Small intestine (tissue), 16 donors: ENCODE measurements at places on chromosomes 1 and 21.
A peak's percentile ranks its signal among the peaks of the same experiment; 100 is the strongest.

GRCh38 chr21:44836666-44837471 is 19.0 kb upstream of the SUMO3 start:
- peak; percentile 89 for DNase-seq

GRCh38 chr1:17912491-17912890 is 157.4 kb downstream of the ACTL8 start:
- DNase-seq, result no peak

- DNase-seq, result no peak
Measured at GRCh38 chr1:202349206-202349928, 868 bp downstream of the PPP1R12B start.

DNA sequence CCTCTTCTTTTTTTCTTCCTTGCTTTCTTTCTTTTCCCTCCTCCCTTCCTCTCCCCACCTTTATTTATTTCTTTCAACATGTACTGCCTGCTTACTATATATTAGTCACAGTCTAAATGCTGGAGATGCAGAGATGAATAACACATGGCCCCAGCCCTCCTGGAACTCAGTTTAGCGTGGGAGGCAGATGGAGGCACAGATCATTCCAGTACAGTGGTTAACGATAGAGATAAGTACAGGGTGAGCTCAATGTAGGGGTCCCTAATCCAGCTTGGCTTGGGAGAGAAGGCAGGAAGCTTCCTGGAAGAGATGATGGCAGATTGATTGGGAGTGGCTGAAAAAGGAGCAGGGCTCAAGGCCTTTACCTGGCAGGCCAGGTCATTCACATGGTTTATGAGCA is 55.6 kb upstream of the PPP2R5A start:
- DNase-seq, result no peak

- DNase-seq, result no peak
Measured at GRCh38 chr1:227782226-227782625, 33.2 kb upstream of the PRSS38 start.

- DNase-seq, result no peak
Measured at GRCh38 chr1:175788586-175789252, 45.3 kb upstream of the TNR start.

GRCh38 chr1:155941845-155942531 is 550 bp downstream of the RXFP4 start:
- DNase-seq, result no peak

- DNase-seq, result no peak
Measured at GRCh38 chr1:101346419-101346818, 109.6 kb downstream of the S1PR1 start.

DNA sequence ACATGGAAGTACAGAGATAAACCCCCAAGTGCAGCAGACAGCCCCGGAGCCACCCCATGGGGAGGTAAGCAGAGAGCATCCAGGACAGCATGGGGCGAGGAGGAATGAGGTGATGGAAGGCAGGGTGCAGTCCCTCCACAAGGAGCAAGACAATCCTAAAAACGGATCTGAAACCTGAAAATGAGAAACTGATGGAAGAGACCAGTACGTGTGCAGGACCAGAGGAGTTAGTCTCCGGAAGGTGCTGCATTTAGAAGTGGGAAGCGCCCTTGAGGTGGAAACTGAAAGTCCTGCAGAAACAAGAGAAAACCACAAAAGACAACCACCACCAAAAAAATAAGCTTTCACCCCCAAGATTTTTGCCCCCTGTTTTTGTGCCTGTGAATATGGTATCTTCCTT is 17.4 kb upstream of the DDOST start:
- DNase-seq, result no peak

- DNase-seq, result no peak
Measured at GRCh38 chr1:87765681-87766070, 437.0 kb downstream of the LMO4 start.

- DNase-seq, result no peak
Measured at GRCh38 chr1:207021876-207022596, 10.5 kb downstream of the C1orf116 start.

- no peak for DNase-seq
Measured at GRCh38 chr1:46603481-46603857, 599 bp downstream of the MKNK1 start.

GRCh38 chr1:36542962-36543515 is 60.3 kb upstream of the CSF3R start:
- no peak for DNase-seq

DNA sequence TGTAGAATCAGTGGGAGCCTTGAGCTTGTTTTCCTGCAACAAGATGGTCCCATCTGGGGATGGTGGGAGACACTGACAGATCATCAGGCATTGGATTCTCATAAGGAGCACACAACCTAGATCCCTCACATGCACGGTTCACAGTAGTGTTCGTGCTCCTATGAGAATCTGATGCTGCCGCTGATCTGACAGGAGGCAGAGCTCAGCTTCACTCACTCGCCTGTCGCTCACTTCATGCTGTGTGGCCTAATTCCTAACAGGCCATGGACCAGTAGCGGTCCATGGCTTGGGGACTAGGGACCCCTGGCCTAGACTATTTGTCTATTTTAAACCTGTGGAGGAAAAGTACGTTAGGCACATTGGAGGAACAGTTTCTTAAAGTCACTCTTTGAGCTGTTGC is 140.0 kb downstream of the EDEM3 start:
- DNase-seq, result no peak

DNA sequence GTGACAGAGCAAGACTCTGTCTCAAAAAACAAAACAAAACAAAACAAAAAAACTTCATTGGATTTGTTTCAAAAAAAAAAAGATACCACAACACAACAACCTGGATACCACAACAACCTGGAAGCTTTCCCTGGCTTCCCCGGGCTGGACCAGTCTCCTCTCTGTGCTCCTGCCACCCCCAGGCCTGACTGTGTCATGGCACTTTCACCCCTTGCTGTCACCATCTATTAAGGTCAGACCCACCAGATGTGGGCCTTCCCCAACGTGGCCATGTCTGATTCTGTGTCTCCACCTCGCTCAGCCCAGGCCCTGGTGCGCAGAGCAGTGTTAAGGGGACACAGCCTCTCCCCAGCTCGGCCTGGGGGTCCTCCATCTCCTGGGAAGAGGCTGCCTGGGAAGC is 28.3 kb upstream of the ACOT11 start:
- DNase-seq, result peak; percentile 14

DNA sequence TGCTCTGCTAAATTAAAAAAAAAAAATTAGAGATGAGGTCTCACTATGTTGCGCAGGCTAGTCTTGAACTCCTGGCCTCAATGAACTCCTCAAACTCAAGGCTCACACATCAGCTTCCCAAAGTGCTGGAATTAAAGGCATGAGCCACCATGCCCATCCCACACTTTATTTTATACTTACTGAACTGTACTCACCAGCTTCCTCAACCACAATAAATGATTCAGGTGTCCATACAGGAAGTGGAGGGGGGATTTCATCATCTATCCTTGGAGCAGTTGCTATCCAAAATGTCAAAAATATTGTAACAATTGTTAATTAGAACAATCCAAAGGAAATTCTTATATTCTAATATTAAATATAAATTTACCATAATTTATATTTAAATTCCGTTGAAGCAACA is 22.4 kb upstream of the RSBN1 start:
- DNase-seq, result no peak

GRCh38 chr1:57013522-57013921 is 47.7 kb upstream of the C8B start:
- no peak for DNase-seq

GRCh38 chr1:198935306-198935921 is 296.6 kb downstream of the PTPRC start:
- DNase-seq, result peak; percentile 7

DNA sequence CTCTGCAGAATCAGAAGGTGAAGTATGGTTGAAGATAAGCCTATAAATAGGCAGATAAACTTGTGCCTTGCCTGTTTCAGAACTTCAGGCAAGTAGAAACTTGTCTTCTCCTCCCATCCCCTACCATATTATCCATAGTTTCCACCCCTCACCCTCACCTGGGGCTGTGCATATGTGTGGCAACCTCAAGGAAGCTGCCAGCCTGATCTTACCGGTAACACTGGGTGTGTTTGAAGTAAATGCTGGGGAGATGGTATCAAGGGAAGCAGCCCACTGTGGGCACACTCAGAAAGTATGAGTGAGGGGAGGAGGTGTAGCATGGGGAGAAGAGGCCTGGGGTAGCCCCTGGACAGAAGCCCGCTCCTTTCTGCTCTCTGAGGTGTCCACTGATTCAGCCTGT is 14.5 kb downstream of the VANGL2 start:
- DNase-seq, result no peak

DNA sequence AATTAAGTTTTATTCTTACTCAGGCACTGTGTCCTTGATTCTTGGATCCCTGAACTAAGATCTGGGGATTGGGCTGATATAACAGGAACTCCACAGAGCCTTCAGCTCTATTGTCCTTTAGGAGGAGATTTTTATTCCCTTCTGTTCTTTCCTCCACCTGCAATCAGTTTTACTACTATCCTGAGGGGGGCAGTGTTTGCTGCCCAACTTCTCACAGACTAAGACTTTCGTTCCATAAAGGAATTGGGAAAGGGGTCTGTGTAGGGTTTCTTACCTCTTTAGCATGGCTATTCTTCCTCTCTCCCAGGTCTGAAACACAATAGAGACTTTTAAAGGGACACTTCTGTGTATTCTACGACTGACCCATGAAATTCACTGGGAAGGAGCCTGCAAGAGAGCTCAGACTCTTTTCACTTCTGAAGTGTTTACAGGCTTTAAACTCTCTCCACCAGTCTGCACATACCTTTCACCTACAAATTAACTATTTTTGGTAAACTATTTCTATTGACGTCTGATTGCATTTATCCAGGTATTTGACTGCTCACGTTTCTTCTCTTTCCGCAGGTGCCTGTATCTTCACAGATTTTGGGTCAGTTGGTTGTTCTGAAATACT is 103.3 kb upstream of the DEPDC1 start:
- no peak for DNase-seq

GRCh38 chr1:193700710-193701355 is 514.4 kb upstream of the B3GALT2 start:
- no peak for DNase-seq

- no peak for DNase-seq
Measured at GRCh38 chr21:15005391-15005790, 59.4 kb downstream of the NRIP1 start.

GRCh38 chr1:167516404-167517388 is 1.6 kb downstream of the CD247 start:
- no peak for DNase-seq

DNA sequence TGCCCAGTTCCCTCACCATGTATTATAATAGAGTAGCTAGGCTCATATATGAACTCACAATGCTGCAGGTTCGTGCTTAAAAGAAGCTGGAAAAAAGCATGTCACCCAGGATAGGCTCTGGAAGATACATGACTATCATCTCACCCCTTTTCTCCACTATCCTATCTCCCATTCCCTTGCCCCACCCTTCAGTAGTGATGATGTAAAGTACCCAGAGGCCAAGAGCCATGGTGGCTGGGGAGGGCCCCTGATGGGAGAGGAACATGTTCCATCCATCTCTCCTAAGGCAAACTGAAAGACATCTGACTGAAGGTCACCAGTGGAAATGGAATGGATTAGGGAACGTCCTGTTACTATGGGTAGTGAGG is 20.3 kb upstream of the RBBP5 start:
- DNase-seq, result no peak

GRCh38 chr1:244010191-244010590 is 40.9 kb upstream of the ZBTB18 start:
- no peak for DNase-seq

DNA sequence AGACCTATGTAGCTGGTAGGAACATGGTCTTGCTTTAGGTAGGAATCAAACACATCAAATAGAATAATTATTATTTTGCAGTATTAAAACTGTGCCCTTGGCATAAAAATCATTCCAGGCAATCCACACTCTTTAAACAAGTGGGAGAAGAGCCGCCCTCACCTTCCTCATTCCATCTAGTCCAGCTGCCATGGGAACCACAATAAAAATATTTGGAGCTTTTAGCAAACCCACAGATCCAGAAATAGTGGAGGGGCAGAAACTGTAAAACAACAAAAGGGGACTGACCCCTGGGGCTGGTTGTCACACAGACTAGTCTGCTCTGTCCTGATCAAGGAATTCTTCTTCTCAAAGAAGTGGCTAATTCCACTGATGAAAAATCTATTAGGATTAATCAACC is 61.6 kb downstream of the PTPRC start:
- no peak for DNase-seq

- no peak for DNase-seq
Measured at GRCh38 chr1:13775459-13775858, 75.5 kb downstream of the PRDM2 start.

- DNase-seq, result no peak
Measured at GRCh38 chr1:41652384-41653265, 168.1 kb upstream of the EDN2 start.

GRCh38 chr1:233879841-233880240 is 24.6 kb upstream of the SLC35F3 start:
- DNase-seq, result no peak

GRCh38 chr1:168628807-168629206 is 52.4 kb downstream of the XCL1 start:
- no peak for DNase-seq

DNA sequence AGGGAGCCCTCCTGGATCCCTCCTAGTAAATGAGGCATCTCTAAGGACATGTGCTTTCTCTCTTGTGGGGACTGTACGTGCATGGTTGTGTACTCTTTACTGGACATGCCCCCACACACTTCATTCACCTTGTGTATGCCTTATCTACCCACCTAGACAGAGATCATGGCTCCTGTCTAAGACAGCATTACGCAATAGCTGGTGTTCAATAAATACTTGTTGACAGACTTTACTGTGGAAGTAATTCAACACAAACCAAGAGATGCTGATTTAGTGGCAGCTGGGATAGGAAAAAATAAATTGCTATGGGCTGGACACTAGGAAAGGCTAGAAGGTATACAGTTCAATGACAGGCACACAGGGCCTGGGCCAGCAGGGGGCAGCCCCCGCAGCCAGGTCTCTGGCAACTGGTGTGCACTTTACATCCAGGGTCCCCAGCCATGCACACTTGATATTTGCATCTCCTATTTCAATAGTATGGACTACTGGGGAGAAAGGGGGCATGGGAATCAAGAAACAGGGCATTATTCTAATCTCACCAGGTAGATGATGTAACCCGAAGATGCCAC is 24.2 kb downstream of the TRABD2B start:
- no peak for DNase-seq

DNA sequence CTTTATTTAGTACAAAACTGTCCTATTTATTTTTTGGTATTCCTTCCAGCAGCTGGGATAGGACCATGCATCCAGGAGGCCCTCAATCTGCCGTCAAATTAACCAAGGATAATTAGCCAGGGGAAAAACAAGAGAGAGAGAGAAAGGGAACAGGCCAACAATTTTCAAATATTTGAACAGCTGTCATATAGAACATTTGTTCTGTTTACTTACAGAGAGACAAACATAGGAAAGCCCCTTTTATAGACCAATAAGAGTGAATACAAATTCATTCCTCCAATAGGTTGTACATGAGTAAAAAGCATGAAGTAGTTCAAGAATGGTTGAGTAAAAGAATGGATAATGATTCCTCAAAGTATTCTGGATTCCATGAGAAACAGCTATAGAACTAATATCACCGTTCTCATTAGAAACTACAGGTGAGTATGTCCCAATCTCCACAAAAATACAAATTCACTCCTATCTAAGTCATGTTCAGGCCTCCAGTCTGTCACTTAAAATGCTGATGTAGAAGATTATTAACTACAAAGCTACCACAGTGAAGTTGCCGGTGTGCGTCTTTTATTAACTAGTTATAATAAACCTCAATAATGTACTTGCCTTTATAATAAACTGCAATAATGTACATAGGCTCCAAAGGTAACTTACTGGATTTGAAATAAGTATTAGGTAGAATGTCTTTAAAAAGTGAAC is 64.8 kb upstream of the GNG4 start:
- DNase-seq, result peak; percentile 11
